ENCODE measurements at places on chromosomes 12 and 14.
A peak's percentile ranks its signal among the peaks of the same experiment; 100 is the strongest.

DNA sequence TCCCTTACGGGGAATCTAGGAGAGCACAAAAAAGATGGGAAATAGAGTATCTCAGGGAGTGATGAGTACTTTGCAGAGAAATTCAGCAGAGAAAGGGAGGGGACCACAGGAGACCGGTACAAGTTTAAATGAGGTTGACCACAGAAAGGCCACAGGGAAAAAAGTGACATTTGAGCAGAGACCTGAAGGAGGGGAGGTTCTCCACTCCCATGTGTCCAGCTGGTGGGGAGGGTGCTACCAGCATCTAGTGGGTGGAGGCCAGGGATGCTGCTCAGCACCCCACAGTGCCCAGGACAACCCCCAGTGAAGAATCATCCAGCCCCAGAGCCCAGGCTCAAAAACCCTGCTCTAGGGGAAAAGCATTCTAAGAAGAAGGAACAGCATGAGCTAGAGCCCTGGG, 34.6 kb downstream of the TESC start:
- peak overlapping the region; percentile 78 for H3K27ac ChIP-seq
- H3K4me3 ChIP-seq, result no peak overlapping the region
- H3K36me3 ChIP-seq, result no peaks in the 10 kb centered on the region
- peaks cover 14% of the 10 kb centered on the region for H3K4me1 ChIP-seq

DNA sequence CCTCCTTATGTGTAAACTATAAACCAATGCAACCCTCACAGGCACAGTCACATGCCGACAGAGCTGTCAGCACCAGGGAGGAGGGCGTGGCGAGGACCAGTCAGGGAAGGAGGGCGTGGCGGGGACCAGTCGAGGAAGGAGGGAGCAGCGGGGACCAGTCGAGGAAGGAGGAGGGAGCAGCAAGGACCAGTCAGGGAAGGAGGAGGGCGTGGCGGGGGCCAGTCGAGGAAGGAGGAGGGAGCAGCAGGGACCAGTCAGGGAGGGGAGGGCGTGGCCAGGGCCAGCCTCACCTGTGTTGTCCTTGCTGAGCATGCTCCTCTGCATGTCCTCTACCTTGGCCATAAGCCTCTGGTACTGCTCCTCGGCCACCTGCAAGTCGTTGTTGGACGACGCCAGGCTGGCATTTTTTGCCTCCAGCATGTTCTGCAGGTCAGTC, 24.2 kb downstream of the GOLGA3 start:
- no peak for DNase-seq
- H3K4me3 ChIP-seq, result no peak overlapping the region
- H3K36me3 ChIP-seq, result peaks cover 35% of the 10 kb centered on the region
- no peak overlapping the region for H3K27ac ChIP-seq

DNA sequence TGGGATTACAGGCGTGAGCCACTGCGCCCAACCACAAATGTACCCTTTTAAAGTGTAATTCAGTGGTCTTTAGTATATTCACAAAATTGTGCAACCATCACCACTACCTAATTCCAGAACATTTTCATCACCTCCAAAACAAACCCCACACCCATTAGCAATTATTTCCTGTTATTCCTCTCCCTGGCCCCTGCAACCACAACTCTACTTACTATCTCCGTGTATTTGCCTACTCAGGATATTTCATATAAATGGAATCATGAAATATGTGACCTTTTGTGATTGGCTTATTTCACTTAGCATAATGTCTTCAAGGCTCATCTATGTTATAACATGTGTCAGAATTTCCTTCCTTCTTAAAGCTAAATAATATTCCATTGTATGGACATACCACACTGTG, 16.0 kb upstream of the AQP2 start:
- no peak overlapping the region for H3K27ac ChIP-seq
- no peaks in the 10 kb centered on the region for H3K4me1 ChIP-seq
- no peak for DNase-seq
- no peak overlapping the region for H3K4me3 ChIP-seq
- peaks cover 6% of the 10 kb centered on the region for H3K27me3 ChIP-seq

- H3K4me3 ChIP-seq, result no peak overlapping the region
- H3K27me3 ChIP-seq, result no peaks in the 10 kb centered on the region
- H3K27ac ChIP-seq, result peak overlapping the region; percentile 63
- peaks cover 11% of the 10 kb centered on the region for H3K36me3 ChIP-seq
Measured at GRCh38 chr12:124393831-124394230, 98.9 kb downstream of the RFLNA start.

- no peak overlapping the region for H3K27ac ChIP-seq
- H3K4me1 ChIP-seq, result peaks cover 21% of the 10 kb centered on the region
- peaks cover 46% of the 10 kb centered on the region for H3K27me3 ChIP-seq
- no peak for DNase-seq
Measured at GRCh38 chr12:53963434-53964314, 9.0 kb downstream of the HOXC12 start.
